ENCODE measurements at places on chromosomes 13 and 19. TPM values are rescaled to one million over a fixed set of nuclear protein-coding genes. Genes with fewer than 3 reads are reported as not detected.
A peak's percentile ranks its signal among the peaks of the same experiment; 100 is the strongest.

GRCh38 chr19:49591731-49592485 lies 926 bp downstream of the PRR12 start:
- DNase-seq, result peak; percentile 54

DNA sequence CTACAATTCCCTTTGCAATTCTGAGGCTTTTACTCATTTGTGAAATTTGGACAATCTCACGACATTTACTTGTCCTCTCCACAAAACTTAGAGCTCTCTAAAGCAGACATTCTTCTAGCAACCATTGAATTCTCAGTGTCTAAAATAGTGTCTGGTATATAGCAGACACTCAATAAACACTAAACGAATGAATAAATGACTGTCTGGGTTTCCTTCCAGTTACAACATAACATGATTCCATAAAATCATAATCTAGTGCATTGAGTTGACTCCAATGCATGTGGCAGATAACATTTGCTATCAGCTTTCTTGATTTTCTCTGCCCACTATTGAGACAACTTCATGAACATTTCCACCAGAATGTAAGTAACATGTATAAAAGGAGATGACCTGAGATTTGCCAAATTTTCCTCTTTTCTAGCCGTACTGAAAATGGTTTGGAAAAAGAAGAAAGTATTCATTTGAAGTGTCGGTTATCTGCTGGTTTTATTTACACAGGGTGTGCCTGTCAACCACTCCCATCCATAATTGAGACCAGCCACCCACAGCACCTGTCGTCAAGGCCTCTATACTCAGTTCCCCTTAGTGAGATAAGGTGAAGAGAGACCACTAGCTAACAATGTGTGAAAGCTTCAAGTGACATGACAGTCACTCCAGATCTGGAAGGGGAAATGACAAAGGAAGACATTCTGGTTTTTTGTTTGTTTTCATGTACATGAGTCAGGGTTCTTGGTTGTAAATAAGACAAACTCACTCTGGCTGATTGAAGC lies 4.8 kb upstream of the SERP2 start:
- no peak for DNase-seq

DNA sequence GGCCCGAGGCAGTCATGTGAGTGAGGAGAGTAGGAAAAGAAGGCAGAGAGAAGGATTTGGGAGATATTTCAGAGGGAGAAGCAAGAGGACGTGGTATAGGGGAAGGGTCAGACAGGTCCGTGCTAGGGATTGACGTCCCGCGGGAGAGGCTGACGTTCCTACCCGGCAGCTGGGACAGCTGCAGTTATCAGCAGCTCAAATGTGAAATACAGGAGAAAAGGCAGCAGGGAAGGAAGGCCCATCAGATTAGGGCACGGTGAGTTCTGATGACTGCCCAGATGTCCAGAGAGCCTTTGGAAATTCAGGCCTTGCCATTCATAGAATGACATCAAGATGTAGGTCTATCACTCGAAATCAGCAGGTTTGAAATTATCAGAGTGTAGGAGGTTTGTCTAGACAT lies 88.4 kb downstream of the IRS2 start:
- no peak for DNase-seq

DNA sequence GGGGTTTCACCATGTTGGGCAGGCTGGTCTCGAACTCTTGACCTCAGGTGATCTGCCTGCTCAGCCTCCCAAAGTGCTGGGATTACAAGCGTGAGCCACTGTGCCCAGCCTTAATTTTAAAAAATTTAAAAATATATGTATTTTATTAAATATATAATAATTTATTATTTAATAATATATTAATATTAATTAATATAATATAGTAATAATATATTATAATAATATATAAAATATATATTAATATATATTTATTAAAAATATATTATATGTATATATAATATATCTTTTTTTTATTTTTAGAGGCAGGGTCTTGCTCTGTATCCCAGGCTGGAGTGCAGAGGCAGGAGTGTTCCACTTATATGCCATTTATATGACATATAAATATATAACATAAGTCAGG lies 52.9 kb upstream of the ADGRE1 start:
- DNase-seq, result no peak

GRCh38 chr19:43633520-43633919 lies 6.1 kb downstream of the CADM4 start:
- DNase-seq, result no peak

The CD37 gene
- 45.0 TPM for polyA plus RNA-seq

The ZIM2 gene
- polyA plus RNA-seq, result 1.9 TPM

The BICRA gene
- polyA plus RNA-seq, result 13.9 TPM

The CERS4 gene
- polyA plus RNA-seq, result 59.1 TPM

Data from left lung (tissue), 14 donors.